ENCODE measurements at places on chromosomes 6 and 20. TPM values are rescaled to one million over a fixed set of nuclear protein-coding genes. Genes with fewer than 3 reads are reported as not detected.

Gene DEFB114
- total RNA-seq: not detected

Gene WFDC5
- total RNA-seq: not detected

Gene ZCCHC3
- total RNA-seq: 19.3 TPM

Gene GCNT2
- 9.3 TPM for total RNA-seq

Gene NKAPL
- total RNA-seq: 1.3 TPM

Gene GABRR1
- not detected for total RNA-seq

Gene DPPA5
- not detected for total RNA-seq
